A549 (cell line): ENCODE measurements at places on chromosomes 3 and 15.

DNA sequence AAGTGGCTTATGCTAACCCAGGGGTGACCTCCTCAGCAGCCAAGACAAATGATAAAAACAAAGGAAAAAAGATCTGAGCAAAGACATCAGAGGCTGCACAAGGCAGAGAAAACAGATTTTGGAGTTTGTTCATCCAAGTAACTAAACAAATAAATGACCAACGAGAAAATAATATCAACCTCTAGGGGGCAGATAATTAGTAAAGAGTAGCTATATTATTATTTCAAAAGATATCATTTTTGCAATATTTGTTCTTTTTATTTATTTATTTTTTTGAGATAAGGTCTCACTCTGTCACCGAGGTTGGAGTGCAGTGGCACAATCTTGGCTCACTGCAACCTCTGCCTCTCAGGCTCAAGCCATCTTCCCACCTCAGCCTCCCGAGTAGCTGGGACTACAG is 101.8 kb downstream of the PCCB start:
- DNase-seq: no peak

DNA sequence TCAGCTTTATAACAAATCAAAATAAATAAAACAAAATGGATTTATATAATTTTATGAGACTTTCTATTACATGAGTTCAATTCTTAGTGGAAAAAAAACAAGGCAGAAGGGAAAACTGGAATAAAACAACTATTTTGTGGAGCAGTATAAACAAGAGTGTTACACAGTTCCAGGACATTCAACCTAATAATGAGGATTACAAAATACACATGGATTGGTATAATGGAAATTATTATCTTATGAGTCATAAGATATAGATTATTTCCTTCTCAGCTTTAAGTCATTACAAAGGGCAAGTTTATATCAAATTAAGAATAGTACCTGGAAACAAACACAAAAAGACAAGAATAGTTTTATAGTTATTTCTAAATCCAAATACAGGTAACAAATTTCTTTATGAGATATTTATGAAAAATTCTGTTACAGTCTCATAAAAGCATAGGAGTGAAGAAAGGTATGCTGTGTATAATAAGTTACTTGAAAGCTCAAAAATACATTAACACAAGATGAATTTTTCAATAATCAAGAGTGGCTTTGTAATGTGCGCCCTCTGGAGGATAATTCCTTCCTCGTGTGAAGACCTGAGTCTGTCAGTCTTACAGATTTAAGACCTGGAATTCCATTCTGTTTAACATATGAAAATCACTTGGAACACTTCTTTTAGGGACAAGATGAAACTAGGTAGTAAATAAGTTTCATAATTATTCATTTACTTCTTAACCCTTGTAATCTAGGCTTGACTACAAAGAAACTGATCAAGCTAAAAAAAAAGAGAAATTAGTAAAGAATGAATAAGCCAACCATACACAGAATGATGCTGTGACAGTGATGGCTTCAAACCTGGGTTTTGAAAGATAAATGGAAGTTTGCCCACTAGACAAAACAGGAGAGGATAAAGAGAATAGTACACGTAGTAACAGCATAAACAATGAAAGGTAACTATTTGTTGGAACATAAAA is 9.5 kb downstream of the COPS2 start:
- DNase-seq: peak; percentile 53

- DNase-seq: no peak
These were observed 988.7 kb downstream of the NTRK3 start for GRCh38 chr15:87267798-87268197.

GRCh38 chr3:38966811-38967692 is 84.7 kb downstream of the SCN11A start:
- DNase-seq: no peak

- DNase-seq: peak; percentile 41
These were observed 616.3 kb upstream of the BCHE start for GRCh38 chr3:166453478-166453877.

GRCh38 chr3:29764603-29765254 is 483.9 kb downstream of the RBMS3 start:
- peak; percentile 4 for DNase-seq

DNA sequence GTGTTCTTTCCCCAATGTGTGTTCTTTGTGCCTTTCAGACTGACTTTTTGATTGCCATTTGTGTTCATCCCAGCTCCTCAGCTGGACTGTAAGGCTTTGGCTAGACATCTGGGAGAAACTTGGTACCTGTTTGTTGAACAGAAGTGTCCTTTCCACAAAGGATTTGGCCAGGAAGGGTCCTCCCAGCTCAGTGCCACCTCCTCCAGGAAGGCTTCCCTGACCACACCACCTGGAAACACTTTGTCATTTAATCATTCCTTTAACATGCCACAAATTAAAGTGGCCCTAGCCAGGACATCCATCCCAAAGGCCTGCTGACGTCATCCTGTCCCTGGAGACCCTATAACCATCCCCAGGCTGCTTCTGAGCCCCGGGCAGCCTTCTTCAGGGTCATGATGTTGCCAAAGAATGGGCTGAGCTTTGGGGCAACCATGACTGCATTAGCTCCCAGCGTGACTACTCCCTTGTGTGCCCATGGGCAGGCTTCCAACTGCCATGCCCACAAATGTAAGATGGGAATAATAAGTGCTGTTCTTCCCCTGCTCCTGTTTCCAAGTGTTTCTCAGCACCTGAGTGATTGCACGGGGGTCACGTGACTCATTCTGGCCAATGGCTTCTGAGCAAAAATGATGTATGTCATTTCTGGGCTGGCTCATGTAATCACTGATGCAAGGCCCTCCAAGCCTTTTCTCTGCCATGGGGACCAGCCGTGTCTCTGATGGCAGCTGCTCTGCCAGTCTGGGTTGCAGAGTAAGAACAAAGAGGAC is 112.5 kb upstream of the SMAD3 start:
- DNase-seq: no peak

DNA sequence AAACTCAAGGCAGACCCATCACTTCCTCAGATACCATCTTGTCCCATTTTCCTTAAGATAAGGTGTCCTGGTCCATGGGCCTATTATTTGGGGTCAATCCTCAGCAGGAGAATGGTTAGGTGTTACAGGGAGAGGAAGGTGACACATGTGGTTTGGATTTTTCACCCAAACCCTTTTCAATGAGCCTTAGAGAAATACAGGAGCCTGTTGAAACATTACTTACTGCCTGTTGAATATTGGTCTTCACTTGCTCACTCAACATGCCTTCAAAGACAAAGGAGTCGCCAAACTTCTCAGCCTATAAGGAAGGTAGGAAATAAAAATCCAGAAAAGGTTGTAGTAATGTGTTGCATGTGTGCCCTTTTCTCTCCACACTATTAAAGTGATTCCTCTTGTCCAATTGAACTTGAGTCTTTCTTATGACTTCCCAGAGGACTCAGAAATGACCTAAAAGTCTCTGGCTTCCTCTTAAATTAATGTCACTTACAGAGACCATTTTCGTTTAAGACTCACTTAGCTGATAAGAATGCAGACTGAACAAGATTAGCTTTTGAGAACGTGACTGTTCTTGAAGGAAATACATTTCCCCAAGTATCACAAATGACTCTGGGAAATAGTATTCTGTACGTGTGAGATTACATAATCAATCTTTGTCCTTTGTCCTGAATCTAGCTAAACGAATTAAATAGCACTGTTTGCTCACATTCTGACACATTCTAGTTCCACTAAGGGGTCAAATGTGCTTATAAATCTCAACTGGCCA is 17.8 kb downstream of the SUMF1 start:
- no peak for DNase-seq

- DNase-seq: no peak
These were observed 58.5 kb downstream of the RFTN1 start for GRCh38 chr3:16455001-16455400.

- no peak for DNase-seq
These were observed 549.3 kb upstream of the IL12A start for GRCh38 chr3:159439346-159439745.

DNA sequence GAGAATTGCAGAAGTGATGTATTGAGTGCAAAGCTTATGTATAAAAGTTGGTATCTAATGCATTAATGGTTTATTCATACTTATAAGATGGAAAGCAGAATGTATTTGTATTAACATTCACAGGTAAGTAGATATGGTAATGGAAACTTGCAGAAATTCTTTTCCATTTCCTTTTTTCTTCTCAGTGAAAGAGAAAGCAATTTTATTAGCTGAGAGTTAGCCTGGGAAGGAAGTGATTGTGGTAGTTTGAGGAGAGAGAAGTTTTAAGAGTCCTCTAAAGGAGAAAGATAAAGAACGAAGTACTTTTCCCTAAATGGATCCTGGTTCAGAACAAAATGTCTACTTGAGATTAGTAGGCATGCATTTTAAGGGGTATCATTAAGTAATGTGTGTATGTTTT is 60.1 kb upstream of the OSTN start:
- DNase-seq: no peak

DNA sequence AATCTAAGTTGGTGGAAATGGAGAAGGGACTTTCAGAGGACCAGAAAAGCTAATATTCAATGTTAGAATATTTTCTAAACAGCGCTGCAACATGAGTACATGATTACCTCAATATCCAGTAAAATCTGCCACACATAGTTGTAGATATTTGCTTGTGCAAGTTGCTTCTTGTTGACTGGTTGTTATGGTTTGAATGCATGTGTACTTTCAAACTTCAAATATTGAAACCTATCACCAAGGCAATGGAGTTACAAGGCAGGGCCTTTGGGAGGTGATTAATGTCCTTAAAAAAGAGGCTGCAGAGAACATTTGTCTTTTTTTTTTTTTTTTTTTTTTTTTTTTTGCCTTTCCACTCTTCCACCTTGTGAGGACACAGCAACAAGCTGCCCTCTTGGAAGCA is 49.9 kb downstream of the TMCO5A start:
- DNase-seq: no peak

- DNase-seq: no peak
These were observed 61.2 kb upstream of the DNAJC19 start for GRCh38 chr3:181050738-181051137.

GRCh38 chr3:44419923-44420650 is 57.4 kb downstream of the ZNF445 start:
- DNase-seq: no peak

GRCh38 chr3:14133876-14134275 is 9.0 kb downstream of the TMEM43 start:
- DNase-seq: no peak

- DNase-seq: no peak
These were observed 818.8 kb upstream of the NR2F2 start for GRCh38 chr15:95511671-95512070.

DNA sequence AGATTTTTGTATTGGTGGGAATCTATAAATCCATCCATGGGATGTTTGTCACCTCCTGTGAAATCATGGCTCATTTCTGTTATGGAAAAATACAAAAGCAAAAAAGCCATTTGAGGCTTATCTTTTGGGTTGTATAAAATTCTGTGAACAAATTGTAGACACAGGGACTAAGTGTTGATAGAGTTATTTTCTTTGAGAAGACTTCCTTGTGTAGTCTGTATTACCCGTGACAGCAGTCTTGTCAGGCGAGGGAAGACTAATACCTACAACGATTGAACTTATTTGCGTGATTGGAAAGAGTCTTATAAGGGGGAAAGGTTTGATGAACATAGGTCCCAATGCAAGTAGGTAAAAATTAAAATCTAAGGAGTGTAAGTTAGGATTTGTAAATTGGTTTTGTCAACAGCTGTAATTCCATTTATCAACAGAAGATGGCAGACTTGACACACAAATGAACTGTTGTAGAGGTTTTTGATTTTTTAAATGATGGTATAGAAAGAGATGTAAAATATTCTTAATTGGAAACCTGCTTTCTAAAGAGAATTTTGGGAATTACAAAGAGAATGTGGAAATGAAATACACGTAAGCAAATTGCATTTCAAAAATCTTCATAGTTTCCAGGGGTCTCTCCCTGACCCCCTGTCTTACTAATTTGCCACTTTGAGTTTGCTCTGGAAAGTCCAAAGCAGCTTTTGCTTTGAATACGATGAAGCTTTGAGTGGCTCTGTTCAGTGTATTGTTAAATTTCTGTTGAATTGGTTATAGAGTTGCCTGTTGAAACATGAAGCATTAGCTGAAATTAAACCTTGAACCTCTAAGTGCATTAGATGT is 33.2 kb downstream of the SLC25A26 start:
- DNase-seq: peak; percentile 42

DNA sequence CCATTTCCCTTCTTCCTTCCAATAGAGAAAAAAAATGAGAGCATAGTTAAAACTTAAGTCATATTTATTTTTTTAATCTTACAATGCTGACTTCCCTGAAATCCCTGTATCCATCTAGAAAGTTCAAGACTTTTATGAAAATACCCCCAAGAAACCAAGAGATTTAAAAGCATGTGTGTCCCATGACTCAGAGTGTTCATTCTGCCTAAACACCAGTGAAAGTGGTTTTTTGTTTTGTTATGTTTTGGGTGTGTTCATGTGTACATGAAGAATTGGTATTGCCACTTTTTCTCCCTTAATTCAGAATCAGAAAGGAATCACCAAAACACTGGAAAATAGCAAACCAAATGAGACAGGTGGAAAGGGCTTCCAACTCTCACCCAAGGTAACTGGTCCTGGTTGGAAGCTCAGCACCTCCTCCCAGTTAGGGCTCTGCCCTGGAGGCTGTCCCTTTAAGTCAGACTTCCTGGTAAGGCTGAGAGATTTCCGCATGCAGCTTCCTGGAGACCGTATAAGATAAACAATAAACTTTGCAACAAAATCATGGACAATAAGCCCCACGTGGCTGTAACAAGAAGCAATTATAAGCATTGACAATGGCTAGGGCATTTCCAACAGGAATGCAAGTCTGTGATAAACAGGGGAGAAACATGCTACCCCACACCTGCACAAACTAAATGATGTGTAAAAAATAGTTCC is 121.9 kb upstream of the ARHGEF3 start:
- DNase-seq: peak; percentile 52

DNA sequence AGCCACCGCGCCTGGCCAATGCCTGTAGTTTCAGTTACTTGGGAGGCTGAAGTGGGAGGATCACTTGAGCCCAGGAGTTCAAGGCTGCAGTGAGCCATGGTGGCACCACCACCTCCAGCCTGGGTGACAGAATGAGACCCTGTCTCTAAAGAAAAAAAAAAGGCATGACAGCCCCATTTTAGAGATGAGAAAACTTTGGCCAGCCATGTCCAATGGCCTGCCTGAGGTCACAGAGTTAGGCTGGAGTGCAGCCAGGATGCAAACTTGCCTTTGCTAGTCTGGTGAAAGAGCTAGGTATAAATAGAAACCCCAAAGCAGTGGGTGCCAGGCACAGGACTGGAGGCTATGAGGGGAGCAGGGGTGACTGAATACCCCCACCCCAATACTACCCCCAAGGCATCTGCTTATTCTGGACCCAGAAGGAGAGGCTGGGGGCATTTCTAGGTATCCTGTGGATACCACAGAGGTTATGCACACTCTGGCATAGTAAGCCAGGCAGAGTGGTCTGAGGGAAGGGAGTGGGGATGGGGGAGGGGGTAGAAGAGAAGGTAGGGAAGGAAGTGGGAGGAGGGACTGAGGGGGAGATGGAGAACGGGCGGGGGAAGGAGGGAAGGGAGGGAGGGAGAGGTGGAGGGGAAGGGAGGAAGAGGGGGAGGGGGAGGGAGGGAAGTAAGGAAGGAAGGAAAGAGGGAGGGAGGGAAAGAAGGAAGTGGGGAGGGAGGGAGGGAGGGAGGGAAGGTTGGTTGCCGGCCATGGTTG is 16.2 kb upstream of the C15orf39 start:
- no peak for DNase-seq

GRCh38 chr3:10085738-10086137 is 22.3 kb downstream of the FANCD2OS start:
- DNase-seq: no peak

GRCh38 chr3:26293329-26293844 is 329.2 kb upstream of the LRRC3B start:
- no peak for DNase-seq

- DNase-seq: no peak
These were observed 100.6 kb downstream of the IL1RAP start for GRCh38 chr3:190614226-190615059.

GRCh38 chr15:20341901-20342600 is 199.5 kb downstream of the GOLGA6L6 start:
- no peak for DNase-seq

GRCh38 chr3:49469037-49469935 is 781 bp upstream of the DAG1 start:
- peak; percentile 68 for DNase-seq
